D721Med (cell line): ENCODE measurements at places on chromosomes 6 and 20.

DNA sequence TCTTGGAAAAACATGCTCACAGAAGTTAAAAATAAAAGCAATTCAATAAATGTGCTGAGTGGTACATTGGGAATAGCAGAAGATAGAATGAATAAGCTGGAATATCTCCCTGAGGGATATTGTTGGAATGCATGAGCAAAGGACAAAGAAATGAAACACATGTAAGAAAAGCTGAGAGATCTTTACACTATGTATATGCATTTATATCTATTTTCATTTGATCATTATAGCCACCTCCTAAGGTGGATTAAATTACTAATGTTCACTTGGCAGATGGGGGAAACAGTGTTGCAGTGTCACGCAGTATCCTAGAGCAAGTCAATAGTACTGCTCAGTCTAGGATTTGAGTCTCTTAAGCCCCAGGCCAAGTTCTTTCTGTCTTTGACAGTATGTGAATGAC is 542.0 kb upstream of the MARCKS start:
- DNase-seq: no peak

GRCh38 chr6:73548458-73549446 is 27.9 kb upstream of the EEF1A1 start:
- no peak for DNase-seq

DNA sequence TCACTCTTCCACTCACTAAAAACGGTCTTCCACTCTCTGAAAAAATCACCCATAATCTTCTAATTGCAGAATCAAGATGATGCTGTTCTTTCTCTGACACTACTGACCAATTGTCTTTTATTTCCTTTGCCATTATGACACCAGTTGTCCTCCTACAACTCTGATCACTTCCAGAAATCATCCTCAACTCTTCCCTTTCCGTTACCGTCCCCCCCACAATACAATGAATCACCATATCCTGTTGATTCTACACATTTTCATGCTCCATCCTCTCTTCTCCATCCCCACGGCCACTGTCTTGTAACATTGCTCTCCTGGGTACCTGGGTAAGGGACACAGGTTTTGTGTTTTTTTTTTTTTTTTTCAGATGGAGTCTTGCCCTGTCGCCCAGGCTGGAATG is 2.5 kb upstream of the PPP2R5D start:
- no peak for DNase-seq

DNA sequence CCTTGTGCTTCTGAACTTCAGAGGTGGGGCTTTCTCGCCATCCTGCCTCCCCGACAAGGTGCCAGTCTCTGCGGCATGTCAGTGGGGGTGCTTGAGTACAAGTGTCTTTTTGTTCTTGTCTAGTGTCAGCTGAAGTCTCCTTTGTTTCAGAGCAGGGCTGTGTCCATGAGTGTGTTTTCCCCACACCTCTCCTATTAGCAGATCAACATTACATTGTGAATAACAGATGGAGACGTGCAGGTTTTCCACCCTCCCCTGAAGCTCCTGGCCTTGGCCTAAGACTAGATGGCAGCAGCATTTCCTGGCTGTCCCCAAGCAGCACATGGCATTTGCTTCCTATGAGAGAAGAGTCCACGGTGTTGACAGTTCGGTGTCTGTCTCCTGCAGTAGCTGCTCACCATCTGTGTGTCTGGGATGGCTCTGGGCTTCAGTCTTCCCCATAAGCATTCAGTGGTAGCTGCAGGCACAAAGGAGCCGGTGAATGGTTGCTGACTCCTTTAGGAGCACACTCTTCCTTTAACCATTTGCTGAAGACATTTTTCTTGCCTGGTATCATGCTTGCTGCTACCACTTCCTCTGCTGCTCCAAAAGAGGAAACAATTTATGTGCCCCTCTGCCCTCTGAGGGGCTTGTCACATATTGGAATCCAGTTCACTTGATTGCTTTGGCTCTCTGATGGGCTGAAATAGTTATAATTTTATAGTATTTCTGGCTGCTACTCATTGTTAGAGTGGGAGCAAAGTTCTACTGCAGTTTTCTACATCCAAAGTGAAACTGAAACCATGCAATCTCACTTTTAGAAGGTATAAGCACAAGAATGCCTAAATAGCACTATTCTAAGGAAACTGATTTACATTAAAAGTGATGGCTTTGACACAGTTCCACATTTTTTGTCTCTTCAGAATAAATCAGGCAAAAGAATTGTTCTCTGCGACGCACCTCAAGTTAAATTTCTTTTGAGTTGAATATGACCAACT is 913.0 kb downstream of the C6orf118 start:
- DNase-seq: no peak

DNA sequence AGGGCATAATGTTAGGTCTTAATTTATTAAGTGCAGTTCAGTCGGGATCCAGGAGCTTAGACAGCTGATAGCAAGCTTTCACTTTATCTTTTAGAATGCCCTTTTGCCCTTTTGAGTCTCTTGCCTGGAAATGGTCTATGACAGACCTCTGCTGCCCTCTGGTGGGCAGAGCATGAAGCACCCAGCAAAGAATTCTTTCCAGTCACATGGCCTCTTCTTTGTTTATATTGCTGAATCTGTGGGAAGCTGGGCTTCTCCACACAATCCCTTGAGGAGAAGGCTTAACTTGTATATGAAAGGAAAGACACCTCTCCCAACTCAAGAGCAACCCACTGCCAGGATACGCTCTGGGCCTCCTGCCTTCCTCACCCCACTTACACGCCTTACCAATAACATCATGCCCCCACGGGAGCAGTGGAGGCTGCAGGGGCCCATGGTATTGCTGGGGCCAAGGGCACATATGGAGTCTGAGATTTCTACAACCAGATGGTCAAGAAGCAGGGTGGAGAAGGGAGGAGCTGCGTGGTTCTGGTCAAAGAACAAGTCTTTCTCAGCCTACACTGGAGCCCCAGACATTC is 20.4 kb downstream of the WFDC3 start:
- DNase-seq: peak; percentile 43

GRCh38 chr6:113147544-113147943 is 709.6 kb upstream of the MARCKS start:
- no peak for DNase-seq

- no peak for DNase-seq
These were observed 123.5 kb upstream of the SAMD5 start for GRCh38 chr6:147384737-147385710.
